ENCODE measurements at places on chromosomes 5 and 9.

- no peaks in the 10 kb centered on the region for H3K27me3 ChIP-seq
- no peak overlapping the region for H3K4me3 ChIP-seq
- peaks cover 26% of the 10 kb centered on the region for H3K4me1 ChIP-seq
- no peaks in the 10 kb centered on the region for H3K36me3 ChIP-seq
- no peak for DNase-seq
Observed at GRCh38 chr9:70530716-70531115, 116.3 kb upstream of the KLF9 start.

- peaks cover 27% of the 10 kb centered on the region for H3K4me1 ChIP-seq
- DNase-seq: no peak
- peaks cover 4% of the 10 kb centered on the region for H3K36me3 ChIP-seq
Observed at GRCh38 chr9:128124873-128125579, 2.5 kb downstream of the PTGES2 start.

- no peak for DNase-seq
- H3K4me1 ChIP-seq: peaks cover 32% of the 10 kb centered on the region
- H3K27me3 ChIP-seq: no peaks in the 10 kb centered on the region
- no peak overlapping the region for H3K27ac ChIP-seq
- H3K4me3 ChIP-seq: no peak overlapping the region
Observed at GRCh38 chr5:115594128-115595047, 7.9 kb downstream of the TICAM2 start.

DNA sequence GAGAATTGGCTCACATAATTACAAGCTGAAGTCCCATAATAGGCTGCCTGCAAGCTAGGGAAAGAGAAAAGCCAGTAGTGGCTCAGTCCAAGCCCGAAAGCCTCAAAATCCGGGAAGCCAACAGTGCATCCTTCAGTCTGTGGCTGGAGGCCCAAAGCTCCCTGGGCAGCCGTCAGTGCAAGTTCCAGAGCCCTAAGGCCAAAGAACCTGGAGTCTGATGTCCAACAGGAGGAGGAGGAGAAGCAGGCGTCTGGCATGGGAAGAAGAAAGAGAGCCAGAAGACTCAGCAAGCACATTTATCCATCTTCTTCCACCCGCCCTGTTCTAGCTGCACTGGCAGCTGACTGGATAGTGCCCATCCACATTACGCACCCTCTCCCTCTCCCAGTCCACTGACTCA is 213.4 kb downstream of the GAS1 start:
- H3K4me3 ChIP-seq: no peak overlapping the region
- H3K27ac ChIP-seq: no peak overlapping the region

GRCh38 chr5:14219800-14220512 is 76.8 kb downstream of the TRIO start:
- no peaks in the 10 kb centered on the region for H3K27me3 ChIP-seq
- peaks cover 78% of the 10 kb centered on the region for H3K4me1 ChIP-seq
- H3K36me3 ChIP-seq: no peaks in the 10 kb centered on the region
- peak overlapping the region; percentile 35 for H3K4me3 ChIP-seq
- no peak for DNase-seq
- peak overlapping the region; percentile 86 for H3K27ac ChIP-seq

- no peak overlapping the region for H3K4me3 ChIP-seq
Observed at GRCh38 chr5:52469420-52469819, 318.3 kb upstream of the ITGA1 start.

DNA sequence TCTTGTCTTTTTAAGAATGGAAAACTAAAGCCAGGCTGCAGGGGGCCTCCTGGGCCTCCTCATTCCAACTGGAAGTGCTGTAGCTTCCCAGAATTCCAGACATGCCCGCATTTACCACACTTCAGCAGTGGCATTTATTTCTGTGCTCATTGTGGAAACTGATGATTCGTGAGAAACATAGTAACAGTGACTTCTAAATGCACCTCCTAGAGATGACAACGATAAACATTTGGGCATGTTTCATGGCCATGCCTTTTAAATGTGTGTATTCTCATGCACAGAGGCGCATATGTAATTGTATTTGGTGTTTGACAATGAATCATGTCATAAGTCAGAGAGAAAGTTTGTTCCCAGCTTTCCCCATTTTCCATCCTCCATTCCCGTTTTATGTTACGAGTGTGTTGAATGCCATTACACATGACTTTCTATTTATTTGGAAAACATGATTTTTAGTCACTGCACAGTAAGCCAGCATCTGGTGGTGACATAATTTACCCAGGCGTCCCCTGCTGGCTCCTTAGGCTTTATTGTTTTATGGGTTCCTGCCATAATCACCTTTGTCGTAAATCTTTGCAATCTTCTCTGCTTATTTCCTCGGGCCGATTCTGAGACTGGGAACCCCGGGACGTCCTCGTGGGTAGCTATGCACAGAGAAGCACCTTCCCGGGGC is 68.8 kb upstream of the FCN2 start:
- no peak for DNase-seq
- peaks cover 49% of the 10 kb centered on the region for H3K36me3 ChIP-seq
- peaks cover 45% of the 10 kb centered on the region for H3K4me1 ChIP-seq
- no peaks in the 10 kb centered on the region for H3K27me3 ChIP-seq

DNA sequence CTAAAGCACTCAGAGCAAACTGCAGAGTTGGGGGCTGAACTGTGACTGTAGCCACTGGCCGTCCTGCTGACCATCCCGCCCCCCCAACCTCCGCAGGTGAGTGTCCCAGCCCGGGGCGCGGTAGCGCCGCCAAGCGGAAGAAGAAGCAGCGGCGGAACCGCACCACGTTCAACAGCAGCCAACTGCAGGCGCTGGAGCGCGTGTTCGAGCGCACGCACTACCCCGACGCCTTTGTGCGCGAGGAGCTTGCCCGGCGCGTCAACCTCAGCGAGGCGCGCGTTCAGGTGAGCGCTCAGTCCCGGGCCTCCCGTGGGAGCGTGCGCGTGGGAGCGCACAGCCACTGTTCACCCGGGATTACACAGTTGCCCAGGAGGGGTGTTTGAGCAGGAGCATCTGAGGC is 33.7 kb downstream of the PTGES start:
- H3K27me3 ChIP-seq: no peaks in the 10 kb centered on the region
- H3K27ac ChIP-seq: no peak overlapping the region
- no peak overlapping the region for H3K4me3 ChIP-seq
- no peak for DNase-seq

DNA sequence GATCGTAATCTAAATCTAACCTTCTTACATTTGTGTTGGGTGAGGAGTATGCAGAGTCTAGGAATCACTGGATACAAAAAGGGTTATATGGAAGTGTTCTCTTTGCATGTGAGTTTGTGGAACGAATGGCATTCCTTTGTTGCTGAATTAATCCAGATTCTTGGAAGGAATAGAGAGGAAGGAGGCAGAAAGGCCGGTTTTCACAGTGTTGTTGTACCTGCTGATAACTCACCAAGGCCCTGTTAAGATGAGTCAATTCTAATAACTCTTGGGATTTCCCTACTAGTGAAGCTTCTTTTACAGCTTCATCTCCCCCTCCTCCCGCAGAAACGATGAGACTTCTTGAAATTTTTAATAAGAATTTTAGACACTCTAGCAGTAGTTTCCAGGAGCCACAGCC is 84.0 kb downstream of the ZSWIM6 start:
- no peak overlapping the region for H3K4me3 ChIP-seq
- H3K27ac ChIP-seq: no peak overlapping the region
- H3K4me1 ChIP-seq: peaks cover 50% of the 10 kb centered on the region
- DNase-seq: no peak
- H3K36me3 ChIP-seq: peaks cover 3% of the 10 kb centered on the region

- no peak overlapping the region for H3K27ac ChIP-seq
- no peaks in the 10 kb centered on the region for H3K4me1 ChIP-seq
- peaks cover 23% of the 10 kb centered on the region for H3K27me3 ChIP-seq
- DNase-seq: no peak
Observed at GRCh38 chr5:147321569-147321968, 86.7 kb downstream of the STK32A start.

GRCh38 chr9:83182071-83182470 is 119.1 kb upstream of the RASEF start:
- no peak for DNase-seq
- H3K36me3 ChIP-seq: no peaks in the 10 kb centered on the region
- peaks cover 3% of the 10 kb centered on the region for H3K27me3 ChIP-seq
- H3K4me1 ChIP-seq: no peaks in the 10 kb centered on the region
- no peak overlapping the region for H3K27ac ChIP-seq

DNA sequence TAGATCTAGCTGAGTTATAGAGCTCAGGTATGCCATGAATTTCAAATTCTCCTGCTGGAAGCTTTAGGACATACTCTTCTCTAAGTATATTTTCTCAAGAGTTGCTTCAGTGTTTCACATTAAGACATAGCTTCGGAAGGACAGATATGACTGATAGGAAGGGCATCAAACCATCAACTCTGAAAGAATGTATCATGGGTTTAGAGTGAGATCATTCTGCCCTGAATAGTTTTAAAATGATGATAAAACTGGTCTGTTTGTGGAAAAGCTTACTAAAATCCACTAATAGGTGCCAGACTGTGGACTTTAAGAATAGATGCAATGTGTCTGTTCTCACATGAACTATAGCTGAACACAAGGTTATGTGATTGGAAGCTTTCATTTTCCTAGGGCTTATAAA is 8.4 kb downstream of the SPEF2 start:
- peaks cover 6% of the 10 kb centered on the region for H3K36me3 ChIP-seq
- DNase-seq: no peak
- no peaks in the 10 kb centered on the region for H3K27me3 ChIP-seq
- H3K27ac ChIP-seq: no peak overlapping the region
- H3K4me1 ChIP-seq: no peaks in the 10 kb centered on the region

DNA sequence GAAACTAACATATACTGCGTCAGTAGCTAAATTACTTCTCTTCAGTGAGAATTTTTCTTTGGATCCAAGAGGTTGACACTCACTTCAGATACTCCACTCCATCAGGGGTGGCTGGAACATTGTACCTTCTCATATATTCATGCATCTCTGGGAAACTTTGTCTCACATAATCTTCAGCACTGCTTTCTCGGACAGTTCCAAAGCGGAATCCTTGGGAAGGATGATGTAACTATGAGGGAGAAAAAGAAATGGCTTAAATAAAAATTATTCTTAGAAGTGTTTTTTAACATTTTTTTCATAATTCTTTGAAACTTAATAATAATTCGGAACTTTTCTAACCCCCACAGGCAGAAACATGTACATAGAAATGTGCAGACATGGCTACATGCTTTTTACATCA is 33.4 kb upstream of the PPP3R2 start:
- DNase-seq: no peak
- no peak overlapping the region for H3K4me3 ChIP-seq
- H3K27ac ChIP-seq: no peak overlapping the region
- H3K4me1 ChIP-seq: no peaks in the 10 kb centered on the region

DNA sequence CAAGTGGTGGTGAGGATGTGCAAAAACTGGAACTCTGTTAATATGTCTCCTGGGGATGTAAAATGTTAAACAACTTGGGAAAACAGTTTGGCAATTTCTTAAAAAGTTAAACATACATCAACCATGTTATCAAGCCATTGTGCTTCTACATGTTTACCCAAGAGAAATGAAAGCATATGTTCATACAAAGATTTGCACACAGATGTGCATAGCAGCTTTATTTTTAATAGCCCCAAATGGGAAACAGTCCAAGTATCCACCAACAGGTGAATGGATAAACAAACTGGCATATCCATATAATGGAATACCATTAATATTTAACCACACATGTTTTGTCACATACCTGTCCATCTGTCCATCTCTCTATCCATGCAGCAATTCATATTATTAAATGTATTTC is 6.2 kb downstream of the VPS13A start:
- no peaks in the 10 kb centered on the region for H3K36me3 ChIP-seq
- no peak overlapping the region for H3K27ac ChIP-seq
- H3K4me3 ChIP-seq: no peak overlapping the region
- H3K4me1 ChIP-seq: peaks cover 26% of the 10 kb centered on the region

- no peaks in the 10 kb centered on the region for H3K36me3 ChIP-seq
- no peak overlapping the region for H3K27ac ChIP-seq
- H3K27me3 ChIP-seq: peaks cover 8% of the 10 kb centered on the region
- no peaks in the 10 kb centered on the region for H3K4me1 ChIP-seq
Observed at GRCh38 chr9:98658951-98659351, 49.8 kb downstream of the GABBR2 start.

DNA sequence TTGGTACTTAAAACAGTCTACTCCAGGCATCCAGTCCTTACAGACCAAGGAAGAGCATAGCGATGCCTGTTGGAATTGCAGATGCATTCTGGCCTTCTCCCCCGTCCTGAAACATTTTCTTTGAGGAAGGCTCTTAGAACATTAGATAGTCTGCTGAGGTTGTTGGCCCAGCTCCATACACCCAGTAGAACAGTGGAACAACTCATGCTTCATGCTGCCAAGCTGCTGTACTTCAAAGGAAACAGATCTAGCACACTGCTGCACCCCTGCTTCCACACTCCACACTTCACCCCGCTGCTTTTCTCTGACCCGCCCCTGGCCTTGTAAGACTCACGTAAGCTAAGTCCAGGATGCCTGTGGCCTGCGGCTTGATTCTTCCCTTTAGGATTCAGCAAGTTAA is 33.4 kb upstream of the NCS1 start:
- no peak for DNase-seq
- peaks cover 17% of the 10 kb centered on the region for H3K4me1 ChIP-seq
- H3K27ac ChIP-seq: peak overlapping the region; percentile 16
- H3K27me3 ChIP-seq: no peaks in the 10 kb centered on the region
- H3K36me3 ChIP-seq: peaks cover 12% of the 10 kb centered on the region
- H3K4me3 ChIP-seq: no peak overlapping the region

DNA sequence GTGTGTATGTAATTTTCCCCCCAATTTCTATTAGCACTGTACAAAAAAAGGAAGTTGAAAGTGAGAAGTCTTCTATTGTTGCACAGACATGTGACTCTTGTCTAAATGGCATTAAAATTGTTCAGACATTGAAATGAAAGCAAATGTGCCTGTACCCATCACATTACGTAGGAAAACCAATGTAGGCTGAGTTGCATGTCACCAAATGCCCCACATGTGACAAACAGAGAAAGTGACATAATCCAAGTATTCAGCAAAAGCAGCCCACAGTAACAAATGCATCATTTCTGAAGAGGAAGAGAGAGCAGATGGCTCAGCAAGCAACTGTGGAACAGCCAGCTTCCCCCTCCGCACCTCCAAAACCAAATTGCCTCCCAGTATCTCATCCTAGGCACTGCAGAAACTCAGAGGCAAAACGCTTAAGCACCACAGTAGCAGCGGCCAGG is 161.5 kb upstream of the NR4A3 start:
- no peaks in the 10 kb centered on the region for H3K36me3 ChIP-seq
- no peak overlapping the region for H3K4me3 ChIP-seq
- H3K27me3 ChIP-seq: peaks cover 47% of the 10 kb centered on the region
- H3K27ac ChIP-seq: no peak overlapping the region

DNA sequence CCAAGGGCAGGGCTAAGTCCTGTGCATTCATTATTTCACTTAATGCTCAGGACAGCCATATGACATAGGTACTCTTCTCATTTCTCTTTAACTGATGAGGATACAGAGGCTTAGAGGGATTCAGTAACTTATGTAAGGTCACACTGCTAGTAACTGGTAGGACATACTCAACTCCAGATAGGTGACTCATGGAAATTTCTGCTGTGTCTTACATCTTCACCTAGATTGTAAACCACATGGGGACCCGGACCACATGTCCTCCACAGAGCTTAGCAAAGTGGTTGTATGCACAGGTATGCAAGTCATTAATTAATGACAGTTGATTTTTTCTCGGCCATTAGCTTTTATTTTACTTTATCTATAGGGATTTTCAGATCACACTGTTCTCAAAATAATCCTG is 29.3 kb downstream of the SLC1A1 start:
- H3K4me3 ChIP-seq: no peak overlapping the region
- H3K27ac ChIP-seq: no peak overlapping the region
- no peaks in the 10 kb centered on the region for H3K4me1 ChIP-seq
- peaks cover 4% of the 10 kb centered on the region for H3K36me3 ChIP-seq

- H3K36me3 ChIP-seq: no peaks in the 10 kb centered on the region
- no peak for DNase-seq
- H3K4me3 ChIP-seq: no peak overlapping the region
- no peak overlapping the region for H3K27ac ChIP-seq
Observed at GRCh38 chr9:37909326-37909725, 5.4 kb upstream of the SLC25A51 start.

- no peak overlapping the region for H3K27ac ChIP-seq
- no peaks in the 10 kb centered on the region for H3K27me3 ChIP-seq
- H3K4me1 ChIP-seq: peaks cover 17% of the 10 kb centered on the region
- no peak overlapping the region for H3K4me3 ChIP-seq
Observed at GRCh38 chr9:129282272-129282671, 104.2 kb upstream of the IER5L start.
